Uterus (tissue), 4 donors: ENCODE measurements at places on chromosomes 2 and 18. TPM values are rescaled to one million over a fixed set of nuclear protein-coding genes. Genes with fewer than 3 reads are reported as not detected.

DNA sequence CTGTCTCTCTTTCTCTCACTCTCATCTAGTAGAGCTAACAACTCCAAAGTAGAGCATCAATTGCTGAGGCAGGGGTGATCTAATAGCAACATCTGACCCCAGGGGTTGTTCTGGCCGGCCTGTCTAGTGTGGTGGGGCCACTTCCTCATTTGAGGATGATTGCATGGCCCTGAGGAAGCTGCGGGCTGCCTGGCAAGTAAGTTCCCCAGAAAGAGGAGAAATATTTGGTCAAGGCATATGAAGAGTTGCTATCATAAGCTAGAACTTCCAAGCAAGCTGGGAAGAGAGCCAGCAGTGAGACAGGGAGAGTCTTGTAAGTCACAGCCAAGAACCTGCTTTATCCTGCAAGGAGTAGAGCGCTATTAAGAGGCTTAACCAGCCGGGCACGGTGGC, 50.8 kb upstream of the TMEM87B start:
- DNase-seq: peak; percentile 20

- DNase-seq: no peak
Observed at GRCh38 chr18:41545091-41545888, 409.7 kb upstream of the PIK3C3 start.

The CRACDL gene
- 14.6 TPM for total RNA-seq

DNA sequence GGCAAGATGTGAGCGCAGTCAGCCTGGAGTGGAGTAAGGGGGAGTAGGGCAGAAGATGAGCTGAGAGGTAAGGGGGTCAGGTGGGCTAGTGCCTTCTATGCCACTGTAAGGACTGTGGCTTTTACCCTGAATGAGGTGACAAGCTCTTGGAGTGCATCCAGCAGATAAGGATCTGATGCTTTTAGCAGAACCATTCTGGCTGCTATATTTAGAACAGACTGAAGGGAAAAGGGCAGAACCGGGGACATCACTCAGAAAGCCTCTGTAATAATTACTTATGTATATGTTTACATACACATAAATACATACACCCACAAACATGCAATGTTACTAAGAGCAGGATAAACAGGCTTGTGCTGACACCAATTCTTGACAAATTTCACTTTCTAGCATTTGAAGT, 124.8 kb downstream of the DTNB start:
- no peak for DNase-seq

The SIX3 gene
- not detected for total RNA-seq

The PSMA8 gene
- total RNA-seq: not detected

- no peak for DNase-seq
Observed at GRCh38 chr2:207499114-207499513, 30.6 kb upstream of the CREB1 start.

GRCh38 chr2:234251326-234252271, 201.1 kb downstream of the SPP2 start:
- no peak for DNase-seq

- DNase-seq: no peak
Observed at GRCh38 chr2:63827749-63828148, 13.9 kb upstream of the UGP2 start.

- DNase-seq: no peak
Observed at GRCh38 chr2:173373290-173373689, 18.6 kb downstream of the CDCA7 start.

DNA sequence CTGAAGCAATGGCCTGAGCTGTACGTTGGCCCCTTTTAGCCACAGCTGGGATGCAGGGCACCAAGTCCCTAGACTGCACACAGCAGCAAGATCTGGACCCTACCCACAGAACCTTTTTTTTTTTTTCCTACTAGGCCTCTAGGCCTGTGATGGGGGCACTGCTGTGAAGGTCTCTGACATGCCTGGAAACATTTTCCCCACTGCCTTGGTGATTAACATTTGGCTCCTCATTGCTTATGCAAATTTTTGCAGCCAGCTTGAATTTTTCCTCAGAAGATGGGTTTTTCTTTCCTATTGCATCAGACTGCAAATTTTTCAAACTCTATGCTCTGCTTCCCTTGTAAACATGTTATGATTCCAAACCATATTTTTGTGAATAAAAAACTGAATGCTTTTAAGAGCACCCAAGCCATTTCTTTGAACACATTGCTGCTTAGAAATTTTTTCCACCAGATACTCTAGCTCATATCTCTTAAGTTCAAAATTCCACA, 33.5 kb downstream of the PDE1A start:
- DNase-seq: no peak

DNA sequence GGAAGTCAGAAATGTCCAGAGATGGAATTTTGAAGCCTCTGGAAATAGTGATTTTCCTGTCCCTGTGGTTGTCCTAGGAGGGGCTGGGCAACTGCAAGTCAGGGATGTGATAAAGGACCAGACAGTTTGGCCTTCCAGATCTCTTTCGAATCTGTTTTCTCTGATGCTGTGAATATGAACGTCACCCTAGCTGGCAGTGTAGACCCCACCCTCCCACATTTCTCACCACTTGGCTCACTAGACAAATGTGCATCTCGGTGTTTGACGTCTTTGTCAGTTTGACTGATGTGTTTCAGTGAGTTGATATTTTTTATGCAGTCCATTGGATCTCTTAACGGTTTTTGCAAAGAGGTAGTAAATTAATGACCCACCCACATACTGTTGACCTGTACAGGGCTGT, 301.2 kb downstream of the TNS1 start:
- DNase-seq: no peak

DNA sequence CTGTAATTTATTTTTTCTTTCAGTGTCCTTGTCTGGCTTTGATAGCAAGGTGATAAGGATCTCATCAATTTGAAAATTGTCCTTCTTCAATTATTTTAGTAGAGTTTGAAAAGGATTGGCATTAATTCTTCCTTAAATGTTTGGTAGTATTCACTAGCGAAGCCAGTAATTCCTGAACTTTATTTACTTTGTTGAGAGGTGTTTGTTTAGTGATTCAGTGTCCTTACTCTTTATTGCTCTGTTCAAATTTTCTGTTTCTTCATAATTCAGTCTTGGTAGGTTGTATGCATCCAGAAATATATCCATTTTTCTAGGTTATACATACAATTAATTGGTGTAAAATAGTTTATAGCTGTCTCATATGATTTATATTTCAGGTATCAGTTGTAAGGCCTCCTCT, 676.7 kb upstream of the POU3F3 start:
- no peak for DNase-seq

DNA sequence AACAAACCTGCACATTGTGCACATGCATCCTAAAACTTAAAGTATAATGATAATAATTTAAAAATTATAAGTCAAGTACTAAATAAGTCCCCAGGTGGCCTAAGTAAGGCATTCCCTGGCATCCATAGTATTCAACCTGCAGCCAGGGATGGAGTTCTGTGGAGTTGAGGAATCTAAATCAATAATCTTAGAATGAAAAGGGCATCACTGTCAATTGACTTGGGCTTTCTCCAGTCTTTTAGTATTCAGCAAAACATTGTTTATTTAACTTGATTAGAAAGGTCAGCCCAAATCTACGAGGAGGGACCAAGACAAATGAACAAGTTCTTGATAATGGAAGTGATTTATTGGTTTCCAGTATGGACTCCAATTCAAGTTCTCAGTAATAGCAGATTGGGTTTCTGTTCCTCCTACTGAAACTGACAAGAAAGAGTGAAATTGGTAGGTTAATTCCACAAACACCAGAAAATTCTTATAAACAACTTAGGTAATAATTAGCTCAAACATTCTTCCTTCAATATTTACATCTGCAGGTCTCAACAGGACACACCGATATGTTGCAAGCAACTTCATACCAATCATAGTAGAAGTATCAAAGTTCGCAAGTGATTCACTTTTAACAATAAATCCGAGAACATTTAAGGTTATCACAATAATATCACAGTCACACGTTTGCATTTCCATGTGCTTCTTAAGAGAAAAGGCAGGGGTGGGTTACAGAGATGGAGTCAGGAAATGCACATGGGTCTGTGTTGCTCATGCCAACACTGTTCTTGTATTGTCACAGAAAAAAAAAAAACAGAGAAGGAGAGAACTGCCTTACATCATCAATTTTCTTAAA, 51.7 kb upstream of the EHBP1 start:
- DNase-seq: no peak

The ACTG2 gene
- 171 TPM for total RNA-seq

- no peak for DNase-seq
Observed at GRCh38 chr2:36277881-36278523, 77.6 kb upstream of the CRIM1 start.

DNA sequence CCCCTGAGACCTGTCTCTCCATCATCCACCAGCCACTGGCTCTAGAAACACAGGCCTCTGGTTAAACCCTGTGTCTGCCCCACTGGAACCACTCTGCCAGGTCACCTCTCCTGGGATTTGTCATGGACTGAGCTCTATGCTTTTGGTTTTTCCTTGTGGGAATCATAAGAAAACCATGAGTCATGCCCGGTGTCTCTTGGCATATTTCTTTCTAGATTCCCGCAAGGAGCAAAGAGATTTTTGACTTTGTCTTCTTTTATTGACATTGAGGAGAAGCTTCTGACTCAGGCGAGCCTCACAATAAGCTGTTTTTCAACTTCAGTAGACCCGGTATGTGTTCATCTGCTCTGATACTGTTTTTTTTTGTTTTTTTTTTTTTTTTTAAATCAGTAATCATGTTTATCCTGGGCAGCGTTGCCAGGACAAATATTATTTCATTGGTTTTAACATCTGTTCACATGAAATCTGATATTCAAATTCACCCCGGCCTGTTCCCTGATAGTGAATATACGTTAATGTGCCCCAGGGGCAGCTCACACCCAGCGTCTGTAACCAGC, 207.1 kb downstream of the ACKR3 start:
- no peak for DNase-seq

The SKOR2 gene
- not detected for total RNA-seq

- DNase-seq: no peak
Observed at GRCh38 chr2:54107903-54108615, 7.4 kb upstream of the ACYP2 start.

DNA sequence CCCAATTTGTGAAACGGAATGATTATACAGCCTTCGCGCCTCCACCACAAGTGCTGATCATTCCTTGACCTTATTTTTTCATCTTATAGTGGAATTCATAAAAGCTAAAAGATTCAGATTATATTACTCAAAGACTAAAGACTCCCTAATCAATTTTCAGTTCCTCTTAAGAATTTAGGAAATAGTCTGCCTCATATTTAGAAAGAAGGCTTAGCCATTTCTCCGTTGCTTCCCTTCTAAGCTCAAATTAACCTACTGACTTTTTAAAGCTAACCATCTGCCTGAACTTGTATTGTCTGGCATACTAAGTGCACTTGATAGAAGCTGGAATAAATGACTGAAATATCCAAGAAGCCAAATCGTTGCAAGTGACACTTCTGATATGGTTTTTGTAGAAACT, 44.7 kb downstream of the HNRNPLL start:
- DNase-seq: no peak

- peak; percentile 29 for DNase-seq
Observed at GRCh38 chr18:23650968-23651927, 11.5 kb downstream of the ANKRD29 start.

DNA sequence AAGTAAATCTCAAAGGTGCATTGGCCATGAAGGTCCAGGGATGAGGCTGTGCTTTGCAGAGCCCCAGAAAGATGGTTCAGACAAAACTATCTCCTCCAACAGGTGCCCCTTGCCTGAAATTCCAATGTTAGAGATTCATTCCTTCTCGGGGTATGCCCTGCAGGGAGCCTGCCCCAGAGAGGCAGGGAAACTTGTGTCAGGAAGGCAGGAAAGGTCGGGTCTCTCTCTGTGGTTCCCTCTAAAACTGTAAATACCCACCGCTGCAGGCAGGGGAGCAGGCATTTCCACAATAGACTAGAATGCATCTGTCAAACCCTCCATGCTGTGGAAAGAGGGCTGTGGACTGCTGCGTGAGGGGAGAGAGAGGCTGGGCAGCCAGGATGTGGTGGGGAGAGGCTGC, 207.8 kb upstream of the SMAD2 start:
- DNase-seq: no peak

The IL1R2 gene
- total RNA-seq: 8.2 TPM

GRCh38 chr2:36027616-36028015, 328.0 kb upstream of the CRIM1 start:
- DNase-seq: no peak

- DNase-seq: no peak
Observed at GRCh38 chr2:121187982-121188411, 97.0 kb downstream of the TFCP2L1 start.

The ERCC3 gene
- total RNA-seq: 47.6 TPM

- DNase-seq: peak; percentile 84
Observed at GRCh38 chr2:12493031-12493513, 223.7 kb upstream of the TRIB2 start.

The UPP2 gene
- total RNA-seq: not detected

DNA sequence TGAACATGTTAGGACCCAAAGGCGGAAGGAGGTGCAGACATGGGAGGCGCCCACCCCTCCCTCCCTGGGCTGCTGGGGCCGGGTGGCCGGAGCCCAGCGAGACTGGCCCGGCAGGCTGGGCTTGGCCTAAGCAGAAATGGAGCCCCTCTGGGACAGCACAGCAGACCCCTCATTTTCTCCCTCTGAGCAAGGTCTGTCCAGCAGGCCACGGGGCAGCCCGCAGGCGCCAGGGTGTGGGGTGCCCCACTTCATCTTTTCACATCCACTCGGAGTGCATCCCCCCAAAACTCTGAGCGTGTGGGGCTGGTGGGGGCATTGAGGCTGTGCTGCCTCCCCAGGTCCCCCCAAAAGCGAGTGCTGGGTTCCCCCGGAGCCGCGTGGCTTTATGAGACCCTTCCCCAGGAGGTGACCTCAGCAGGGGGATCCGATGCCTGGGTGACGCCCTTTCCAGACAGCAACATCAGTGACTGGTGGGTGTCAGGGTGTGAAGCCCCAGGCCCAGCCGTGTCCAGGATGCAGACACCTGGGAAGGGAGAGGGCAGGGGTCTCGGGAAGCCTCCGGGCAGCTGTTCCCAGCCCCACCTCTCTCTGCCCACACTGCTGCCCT, 36.7 kb upstream of the GPC1 start:
- DNase-seq: no peak

DNA sequence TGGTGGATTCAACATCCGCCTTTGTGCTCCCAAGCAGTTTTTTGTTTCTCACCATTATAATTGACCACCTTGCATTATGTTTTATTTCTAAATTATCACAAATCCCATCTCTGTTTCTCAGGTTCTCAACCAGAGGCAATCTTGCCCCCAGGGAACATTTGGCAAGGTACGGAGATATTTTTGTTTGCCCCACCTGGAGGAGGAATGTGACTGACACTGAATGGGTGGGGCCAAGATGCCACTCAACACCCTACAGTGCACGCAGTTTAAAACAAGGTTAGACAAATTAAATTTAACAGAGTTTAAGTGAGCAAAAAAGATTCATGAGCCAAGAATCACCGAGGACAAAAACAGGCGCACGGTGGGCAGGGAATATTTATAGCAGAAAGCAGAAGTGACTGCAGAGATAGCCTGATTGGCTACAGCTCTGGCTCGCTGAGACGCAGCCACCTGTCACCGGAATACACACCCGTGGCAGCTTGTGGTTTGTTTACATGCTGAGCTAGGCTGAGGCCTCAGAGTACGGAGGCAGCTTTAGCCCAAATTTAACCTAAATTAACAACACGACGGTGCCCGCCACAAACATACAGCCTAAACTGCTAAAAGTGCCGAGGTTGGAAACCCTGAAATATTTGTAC, 150.0 kb upstream of the ALKAL2 start:
- no peak for DNase-seq
